ENCODE measurements at places on chromosomes 2 and 18. TPM values are rescaled to one million over a fixed set of nuclear protein-coding genes. Genes with fewer than 3 reads are reported as not detected.
A peak's percentile ranks its signal among the peaks of the same experiment; 100 is the strongest.

RAB6C gene
- 0.20 TPM for total RNA-seq

TSGA10 gene
- 35.5 TPM for total RNA-seq

DSG2 gene
- 20.6 TPM for total RNA-seq

FEV gene
- 0.11 TPM for total RNA-seq

SIX2 gene
- total RNA-seq = 0.17 TPM

GBX2 gene
- total RNA-seq = not detected

SERPINB4 gene
- total RNA-seq = not detected

TRABD2A gene
- 24.3 TPM for total RNA-seq

ANO7 gene
- total RNA-seq = 1.1 TPM

ADGRF3 gene
- total RNA-seq = 0.11 TPM

MFSD2B gene
- total RNA-seq = not detected

GRCh38 chr2:232772531-232772930 is 3.8 kb downstream of the KCNJ13 start:
- DNase-seq = no peak

- DNase-seq = no peak
Measured at GRCh38 chr2:15619938-15620337, 28.3 kb downstream of the DDX1 start.

DNA sequence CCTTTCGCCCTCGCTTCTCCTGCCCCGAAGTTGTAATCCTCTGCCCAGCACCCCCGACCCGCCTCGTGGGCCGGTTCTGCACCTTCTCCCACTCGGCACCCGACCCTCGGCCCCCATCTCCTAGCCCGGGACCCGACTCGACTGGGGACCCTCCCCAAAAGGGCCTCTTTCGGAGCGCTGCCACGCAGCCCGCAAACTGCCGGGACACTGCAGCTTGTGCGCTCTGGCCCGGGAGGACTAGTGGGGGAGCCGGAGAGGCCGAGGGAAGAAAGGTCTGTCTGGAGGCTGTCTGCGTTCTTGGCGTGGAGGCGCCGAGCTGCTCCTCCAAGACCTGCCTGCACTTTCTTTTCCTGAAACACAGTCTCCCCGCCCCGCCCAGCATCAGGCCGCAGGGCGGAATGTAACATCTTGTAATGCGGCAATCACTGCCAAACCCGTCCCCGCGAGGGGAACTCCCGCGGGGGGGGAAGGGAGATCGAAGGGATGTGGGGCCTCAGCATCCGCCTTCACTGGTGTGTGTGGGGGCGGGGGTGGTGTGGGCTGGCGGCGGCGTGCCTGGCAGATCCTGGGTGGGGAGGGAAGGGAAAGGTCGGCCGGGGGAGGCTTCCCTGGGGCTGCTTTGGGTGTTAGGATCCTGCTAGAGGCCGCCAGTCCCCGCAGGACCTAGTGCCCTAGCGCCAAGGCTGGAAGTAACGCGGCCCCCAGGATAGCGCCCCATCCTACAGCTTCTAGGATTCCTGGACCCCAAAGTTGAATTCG is 7.4 kb downstream of the DLX2 start:
- no peak for DNase-seq

DNA sequence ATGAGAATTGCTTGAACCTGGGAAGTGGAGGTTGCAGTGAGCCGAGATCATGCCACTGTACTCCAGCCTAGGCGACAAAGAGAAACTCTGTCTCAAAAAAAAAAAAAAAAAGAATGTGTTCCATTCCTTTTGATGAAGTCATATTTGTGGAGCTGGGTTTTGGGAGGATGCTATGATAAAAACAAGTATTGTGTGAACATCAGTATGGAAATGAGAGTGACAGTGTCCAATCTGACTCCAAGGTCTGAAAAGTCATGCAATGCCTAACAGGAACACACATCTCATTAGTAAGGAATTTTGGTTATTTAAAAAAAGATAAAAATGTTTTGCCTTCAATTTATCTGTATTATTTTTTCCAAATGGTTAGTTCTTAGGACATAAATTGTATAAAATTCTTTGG is 11.8 kb downstream of the GCFC2 start:
- DNase-seq = no peak

DNA sequence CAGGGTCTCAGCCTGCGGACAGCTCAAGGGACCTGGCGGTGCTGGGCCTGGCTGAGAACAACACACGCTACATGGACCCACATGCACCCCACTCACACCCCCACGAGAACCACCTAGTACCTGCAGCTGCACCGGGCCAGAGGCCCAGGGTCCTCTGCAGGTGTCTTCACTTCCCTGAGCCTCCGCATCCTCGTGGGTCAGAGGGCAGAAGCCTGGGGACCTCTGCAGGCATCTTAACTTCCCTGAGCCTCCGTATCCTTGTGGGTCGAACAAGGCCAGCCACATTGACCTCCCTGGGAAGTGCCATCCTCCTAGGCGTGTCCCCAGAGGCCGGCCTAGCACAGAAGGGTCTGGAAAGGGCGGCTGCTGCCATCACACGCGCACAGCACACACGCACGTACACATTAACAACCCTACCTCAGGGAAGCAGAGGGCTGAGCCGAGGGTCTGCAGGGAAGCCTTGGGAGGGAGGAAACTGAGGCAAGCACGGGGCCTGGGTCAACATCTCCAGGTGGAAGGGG is 62.5 kb upstream of the HPCAL1 start:
- DNase-seq = no peak

DNA sequence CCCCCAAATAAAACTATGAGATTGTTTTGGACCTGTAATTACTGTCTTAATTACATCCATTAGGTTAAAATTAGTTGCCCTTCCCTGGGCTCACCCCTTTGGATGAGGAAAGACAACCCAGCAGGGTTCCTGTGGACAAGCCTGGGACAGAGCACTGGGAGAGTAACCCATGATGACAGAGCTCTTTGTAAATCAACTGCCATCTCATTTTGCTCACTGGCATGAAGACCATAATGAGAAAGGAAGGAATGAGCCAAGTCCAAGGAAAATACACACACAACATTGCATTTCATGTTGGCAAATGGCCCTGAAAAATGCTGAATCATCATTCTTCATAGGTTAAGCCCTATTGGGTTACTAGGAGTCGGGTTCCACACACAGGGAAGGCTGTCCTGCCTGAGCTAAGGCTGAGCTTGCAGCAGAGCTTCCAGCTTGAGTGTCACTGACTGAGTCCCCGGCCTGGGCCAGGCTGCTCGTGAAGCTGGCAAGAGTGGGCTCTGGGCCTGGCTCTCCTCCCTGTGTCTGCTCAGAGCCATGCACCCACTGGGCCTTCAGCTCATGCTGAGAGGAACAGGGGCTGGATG is 94.1 kb upstream of the ACAA2 start:
- DNase-seq = no peak

GRCh38 chr2:37323781-37324535 is 675 bp downstream of the PRKD3 start:
- peak; percentile 39 for DNase-seq

GRCh38 chr2:96914332-96914731 is 44.5 kb upstream of the SEMA4C start:
- no peak for DNase-seq

DNA sequence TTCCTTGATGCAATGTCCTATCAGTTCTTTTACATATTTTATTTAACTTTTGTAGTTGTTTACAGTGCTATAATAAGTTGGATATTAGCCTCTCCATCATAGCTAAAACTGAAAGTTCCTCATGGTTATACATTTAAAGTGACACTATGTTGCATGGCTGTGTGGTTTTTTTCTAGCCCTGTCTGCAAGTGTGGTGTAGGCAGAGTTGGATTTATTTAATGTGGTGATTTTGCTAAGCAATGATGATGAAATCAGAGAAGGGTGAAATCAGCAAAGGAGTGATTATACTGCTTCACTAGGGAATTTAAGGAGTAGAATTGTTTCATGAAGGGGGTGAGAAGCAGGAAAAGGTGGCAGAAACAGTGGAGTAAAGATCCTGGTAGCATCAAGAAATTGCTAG is 18.3 kb upstream of the ENOSF1 start:
- DNase-seq = no peak

GRCh38 chr2:120488531-120488930 is 142.6 kb downstream of the INHBB start:
- no peak for DNase-seq

DNA sequence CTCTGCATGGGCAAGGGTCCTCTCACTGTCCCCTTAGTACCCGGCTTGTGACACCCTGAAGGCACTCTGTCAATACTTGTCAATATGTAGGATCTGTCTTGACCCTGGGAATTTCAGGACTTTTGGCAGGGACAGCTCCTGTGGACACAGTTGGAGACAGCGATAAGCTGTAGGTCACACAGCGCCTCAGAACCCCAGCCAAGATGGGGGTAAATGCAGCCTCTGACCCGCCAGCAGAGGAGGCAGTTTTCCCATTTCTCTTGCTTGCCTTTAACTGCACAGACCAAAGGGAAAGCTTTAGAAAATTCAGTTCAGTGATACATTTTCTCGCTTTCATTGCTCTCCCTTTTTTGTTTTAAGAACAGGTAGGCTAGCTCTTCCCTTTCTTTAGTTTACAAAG is 54.8 kb upstream of the KLHL29 start:
- no peak for DNase-seq

- no peak for DNase-seq
Measured at GRCh38 chr2:55856936-55857335, 66.6 kb downstream of the EFEMP1 start.
